ENCODE measurements at places on chromosomes 3 and 15. TPM values are rescaled to one million over a fixed set of nuclear protein-coding genes. Genes with fewer than 3 reads are reported as not detected.
A peak's percentile ranks its signal among the peaks of the same experiment; 100 is the strongest.

The SLC15A2 gene
- 1.3 TPM for total RNA-seq

The CCDC54 gene
- not detected for total RNA-seq

GRCh38 chr15:37142371-37142770 is 42.0 kb upstream of the MEIS2 start:
- peak; percentile 28 for DNase-seq

The GOLGA6D gene
- total RNA-seq = not detected

DNA sequence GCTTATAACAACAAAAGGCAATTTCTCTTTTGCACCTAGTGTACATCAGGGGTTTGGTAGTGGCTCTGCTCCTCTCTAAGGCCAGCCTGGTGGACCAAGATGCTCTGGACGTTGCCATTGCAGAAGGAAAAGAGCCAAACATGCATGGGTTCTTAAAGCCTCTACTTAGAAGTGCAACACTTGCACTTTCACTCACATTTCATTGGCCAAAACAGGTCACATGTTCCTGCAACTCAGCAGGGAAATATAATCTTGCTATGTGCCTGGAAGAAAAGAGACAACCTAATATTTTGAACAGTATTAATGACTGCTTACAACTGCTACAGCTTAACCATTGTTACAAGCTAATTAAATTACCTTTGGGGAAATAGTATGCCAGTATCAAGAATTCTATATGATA is 182.9 kb downstream of the IL5RA start:
- no peak for DNase-seq

GRCh38 chr3:178618197-178618596 is 82.0 kb downstream of the KCNMB2 start:
- DNase-seq = peak; percentile 5

DNA sequence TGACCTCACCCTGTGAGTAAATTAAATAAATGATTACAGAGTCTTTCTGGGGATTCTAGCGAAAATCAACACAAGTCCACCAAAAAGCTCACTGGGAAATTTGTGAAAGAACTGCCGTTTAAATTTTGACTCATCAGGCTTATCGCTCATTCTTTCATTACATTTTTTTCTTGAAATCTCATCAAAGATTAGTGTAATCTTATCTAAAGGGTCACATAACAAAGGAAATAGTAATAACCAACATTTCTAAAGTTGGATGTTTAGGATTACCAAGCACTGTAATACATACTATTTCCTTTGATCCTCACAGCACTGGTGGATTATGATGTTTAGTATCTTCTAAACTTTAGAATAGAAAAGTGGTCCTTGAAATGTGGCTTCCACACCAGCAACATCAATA is 111.1 kb upstream of the CBLB start:
- no peak for DNase-seq

- no peak for DNase-seq
Measured at GRCh38 chr3:23157331-23157730, 45.8 kb upstream of the UBE2E2 start.

The STAC gene
- total RNA-seq = 19.3 TPM

DNA sequence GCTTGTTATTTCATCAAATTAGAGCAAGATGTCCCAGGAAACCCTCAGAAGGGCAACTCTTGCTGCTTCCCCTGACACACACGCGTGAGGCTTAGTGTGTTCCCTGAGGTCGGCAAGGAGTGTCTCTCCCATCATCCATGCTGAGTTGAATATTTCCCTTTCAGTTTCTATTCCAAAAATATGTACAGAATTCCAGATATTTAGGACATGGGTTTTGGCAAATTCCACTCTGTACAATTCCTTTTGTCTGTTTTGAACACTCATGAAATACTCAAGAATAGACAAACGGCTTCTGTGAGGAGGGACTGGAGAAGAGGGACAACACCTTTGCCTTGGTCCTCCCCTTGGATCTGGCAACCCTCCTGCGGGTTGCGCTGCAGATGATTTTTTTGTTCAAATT is 138.0 kb downstream of the DUT start:
- no peak for DNase-seq

GRCh38 chr15:40558952-40559742 is 5.7 kb downstream of the CCDC32 start:
- DNase-seq = no peak

Measured in mammary epithelial cell (primary cell).